ENCODE measurements at places on chromosomes 2 and 18.

DNA sequence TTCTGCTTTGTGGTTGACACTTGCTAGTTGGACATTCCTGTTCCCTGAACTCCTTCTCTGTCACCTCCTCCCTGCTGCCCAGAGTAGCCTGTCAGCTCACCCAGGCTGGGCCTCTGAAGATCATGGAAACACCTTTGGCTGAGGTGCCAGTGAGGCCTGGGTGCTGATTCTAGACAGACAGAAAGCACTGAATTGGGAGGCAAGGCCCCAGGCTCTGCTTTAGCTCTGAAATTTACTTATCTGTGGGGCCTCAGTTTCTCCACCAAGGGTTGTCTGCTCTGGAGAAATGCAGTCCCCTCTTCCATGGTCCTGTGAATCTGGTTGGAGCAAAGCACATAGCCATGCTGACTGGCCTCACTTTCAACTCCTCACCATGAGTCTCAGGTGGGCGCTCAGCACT is 104.6 kb upstream of the SIX3 start:
- DNase-seq, result no peak

DNA sequence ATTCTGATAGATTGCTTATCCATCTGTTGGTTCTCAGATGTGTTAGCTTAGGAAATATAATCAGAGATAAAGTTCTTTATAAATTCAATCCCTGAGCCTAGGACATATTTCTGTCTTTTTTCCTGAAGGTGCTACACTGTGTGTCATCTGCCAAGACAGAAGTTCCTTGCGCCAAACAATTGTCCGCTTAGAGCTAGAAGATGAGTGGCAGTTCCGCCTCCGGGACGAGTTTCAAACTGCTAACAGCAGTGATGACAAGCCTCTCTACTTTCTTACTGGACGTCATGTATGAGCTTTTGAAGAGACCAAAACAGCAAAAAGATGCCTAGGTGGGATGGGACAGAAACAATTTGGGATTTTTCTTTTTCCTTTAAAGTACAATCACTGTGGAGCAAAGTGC is 78.0 kb downstream of the ESCO1 start:
- no peak for DNase-seq

DNA sequence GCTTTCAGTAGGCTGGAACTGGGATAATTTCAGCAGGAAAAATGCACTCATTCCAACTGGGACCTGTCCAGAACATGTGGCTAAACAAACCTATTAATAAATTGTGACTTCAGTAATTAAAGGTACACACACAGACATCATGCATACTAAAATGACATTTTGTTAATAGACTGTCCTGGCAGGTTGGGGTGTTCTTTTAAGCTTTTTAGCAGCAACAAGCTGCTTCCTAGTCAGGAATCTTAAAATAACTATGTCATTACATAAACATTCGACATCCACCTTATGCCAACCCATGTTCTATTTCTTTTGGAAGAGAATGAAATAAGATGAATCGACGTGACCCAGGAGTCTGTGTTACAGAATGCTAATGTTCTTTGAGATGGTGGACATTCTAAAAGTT is 435.7 kb downstream of the TXNL1 start:
- DNase-seq, result no peak

GRCh38 chr2:114550895-114551793 is 108.7 kb downstream of the DPP10 start:
- DNase-seq, result peak; percentile 1

DNA sequence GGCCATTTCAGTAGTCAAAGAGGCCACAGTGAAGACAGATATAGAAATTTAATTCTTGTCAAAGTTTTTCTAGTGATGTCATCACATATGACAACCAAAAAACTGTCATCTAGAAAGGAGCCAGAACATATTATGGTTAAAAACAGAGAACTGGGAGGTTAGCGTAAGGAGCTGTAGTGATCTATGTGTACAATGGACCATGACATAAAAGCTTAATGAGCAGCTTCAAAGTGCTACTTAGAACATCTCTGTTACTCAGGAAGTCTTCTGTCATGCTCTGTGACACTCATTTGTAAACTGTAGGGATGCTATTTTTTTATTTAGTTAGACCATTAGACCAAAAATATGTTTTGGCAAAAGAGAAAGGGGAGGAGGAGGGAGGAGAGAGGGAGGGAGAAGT is 57.3 kb downstream of the CMPK2 start:
- no peak for DNase-seq

GRCh38 chr2:133495226-133495625 is 73.0 kb downstream of the NCKAP5 start:
- DNase-seq, result no peak

GRCh38 chr2:49577041-49577440 is 422.7 kb upstream of the FSHR start:
- no peak for DNase-seq

DNA sequence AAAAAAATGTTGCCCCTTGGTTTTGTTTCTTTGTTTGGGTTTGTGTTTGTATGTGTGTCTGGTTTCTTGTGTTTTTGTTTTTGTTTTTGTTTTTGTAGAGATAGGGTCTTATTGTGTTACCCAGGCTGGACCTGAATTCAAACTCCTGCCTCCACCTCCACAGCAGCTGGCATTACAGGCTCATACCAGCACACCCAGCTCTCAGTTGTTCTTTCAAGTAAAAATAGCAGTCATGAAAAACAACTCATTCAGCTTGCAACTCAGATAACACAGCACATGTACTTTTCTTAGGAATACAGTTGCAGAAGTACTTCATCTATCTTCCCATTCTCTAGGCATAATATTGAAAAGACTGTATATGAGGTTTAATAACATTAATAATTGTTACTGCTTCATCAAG is 37.0 kb downstream of the ZC3H8 start:
- no peak for DNase-seq

GRCh38 chr2:112706170-112706664 is 14.6 kb upstream of the NT5DC4 start:
- DNase-seq, result peak; percentile 64

- no peak for DNase-seq
These were observed 172.0 kb upstream of the NRP2 start for GRCh38 chr2:205510345-205510744.
